ENCODE measurements at places on chromosomes 3 and 15.

- DNase-seq, result no peak
Measured at GRCh38 chr3:134485075-134485717, 589 bp downstream of the ANAPC13 start.

DNA sequence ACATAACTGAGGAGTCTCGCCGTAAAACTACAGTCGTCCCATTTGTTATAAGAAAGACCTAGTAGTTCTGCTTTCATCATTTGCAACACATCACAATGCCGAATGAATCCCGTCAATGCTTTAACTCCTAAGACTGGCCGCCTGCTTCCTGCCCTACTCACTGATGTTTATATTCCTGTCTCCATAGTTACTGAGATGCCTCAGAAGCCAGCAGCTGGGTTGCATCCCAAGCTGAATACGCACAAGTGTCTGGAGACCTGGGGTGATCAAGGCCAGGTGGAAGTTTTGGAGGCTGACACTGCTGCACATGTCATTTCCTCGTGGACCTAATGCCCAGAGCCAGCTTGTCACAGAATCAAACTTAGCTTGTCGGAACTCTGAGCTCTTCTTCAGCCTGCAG lies 95.2 kb upstream of the UBE2E1 start:
- DNase-seq, result no peak

DNA sequence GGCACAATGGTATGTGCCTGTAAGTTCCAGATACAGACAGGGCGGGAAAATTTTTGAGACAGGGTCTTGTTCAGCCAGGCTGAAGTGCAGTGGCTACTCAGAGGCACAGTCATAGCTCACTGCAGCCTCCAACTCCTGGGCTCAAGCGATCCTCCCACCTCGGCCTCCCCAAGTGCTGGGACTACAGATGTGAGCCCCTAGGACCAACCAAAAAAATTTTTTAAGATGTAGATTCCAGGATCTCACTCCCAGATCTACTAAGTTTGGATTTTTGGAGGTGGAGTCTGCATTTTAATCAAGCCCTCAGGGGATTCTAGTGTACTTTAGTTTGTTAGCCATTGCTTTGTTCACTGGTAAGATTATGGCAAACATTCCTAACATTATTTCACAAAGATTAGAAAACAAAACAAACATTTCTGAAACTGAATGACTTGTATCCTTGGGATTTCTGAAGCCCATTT lies 2.7 kb downstream of the LIPH start:
- DNase-seq, result no peak

- no peak for DNase-seq
Measured at GRCh38 chr15:26298659-26299170, 435.6 kb upstream of the ATP10A start.

GRCh38 chr3:125357032-125357658 lies 18.0 kb downstream of the ZNF148 start:
- DNase-seq, result no peak

DNA sequence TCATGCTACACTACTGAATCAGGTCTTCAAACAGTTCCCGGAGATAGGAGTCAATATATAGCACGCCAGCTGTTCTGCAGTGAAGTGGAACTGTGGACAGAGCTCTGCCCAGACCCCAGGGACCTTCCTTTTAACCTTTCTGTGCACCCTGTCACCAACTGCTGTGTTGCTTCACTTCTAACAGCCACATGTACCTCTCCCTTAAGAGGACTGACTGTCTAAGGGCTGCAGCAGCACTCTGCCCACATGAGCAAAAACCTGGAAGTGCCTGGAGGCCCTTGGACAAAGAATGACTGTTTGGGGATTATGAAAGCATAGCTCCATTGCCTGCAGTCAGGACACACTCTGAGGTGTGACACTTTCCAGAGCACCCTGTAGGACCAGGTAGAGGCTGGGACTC lies 88.3 kb upstream of the CTNNB1 start:
- DNase-seq, result no peak

Measured in cerebellar nuclear complex (tissue), 1 donor.